ENCODE measurements at places on chromosomes 1 and 21.

DNA sequence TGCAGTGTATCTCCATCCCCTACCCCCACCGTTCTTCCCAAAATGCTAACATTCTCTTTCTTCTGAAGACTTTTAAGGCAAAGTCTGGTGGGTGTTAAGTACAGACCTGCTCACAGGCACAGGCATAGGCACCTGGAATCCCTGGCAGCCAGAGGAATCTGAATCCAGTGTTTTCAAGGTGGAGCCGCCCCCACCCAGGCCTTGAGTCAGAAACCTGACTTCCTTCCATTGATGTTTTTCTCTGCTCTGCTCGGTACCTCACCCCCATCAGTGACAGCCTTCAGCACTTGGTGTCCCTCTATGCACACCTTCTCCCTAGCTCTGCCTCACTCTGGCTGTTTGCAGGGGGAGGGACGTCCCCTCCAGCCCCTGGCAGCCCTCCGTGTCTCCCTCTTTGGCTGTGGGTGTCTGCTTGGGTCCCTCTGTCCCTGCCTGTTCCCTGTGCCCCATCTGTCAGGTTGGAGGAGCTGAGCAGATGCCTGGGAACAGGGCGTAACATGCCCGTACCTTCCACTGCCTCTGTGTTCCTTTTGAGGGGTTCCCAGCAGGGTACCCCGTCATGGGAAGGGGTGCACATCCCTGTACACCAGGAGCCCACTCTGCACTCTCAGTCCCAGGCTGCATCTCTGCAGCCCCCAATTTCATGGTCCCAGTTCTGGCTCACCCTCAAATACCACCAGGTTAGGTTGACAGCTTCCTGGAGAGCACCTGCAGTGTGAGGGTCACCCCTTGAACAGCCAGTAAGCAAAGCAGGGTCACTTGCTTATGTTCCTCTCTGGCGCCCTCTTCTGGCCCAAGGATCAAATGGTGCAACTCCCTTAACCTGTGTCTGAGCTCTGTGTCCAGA, 6.7 kb downstream of the NCDN start:
- DNase-seq, result peak; percentile 71

GRCh38 chr1:9293241-9293532, 493 bp downstream of the SPSB1 start:
- DNase-seq, result no peak

DNA sequence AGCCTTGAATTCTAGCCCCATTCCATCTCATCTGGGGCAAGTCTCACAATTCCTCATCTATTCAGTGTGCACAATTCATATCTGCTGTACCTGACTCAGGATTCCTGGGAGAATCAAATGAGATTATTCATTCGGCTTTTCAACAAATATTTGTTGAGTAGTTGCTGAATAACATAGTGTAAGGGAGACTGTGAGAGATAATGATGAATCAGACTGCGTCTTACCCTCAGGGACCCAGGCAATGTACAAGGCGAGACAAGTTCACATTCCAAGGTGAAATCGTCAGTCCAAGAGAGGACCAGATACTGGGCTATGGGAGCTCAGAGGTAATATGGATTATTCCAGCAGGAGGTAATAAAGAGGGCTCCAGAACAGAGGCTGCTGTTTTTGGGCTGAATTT, 67.8 kb upstream of the SMYD2 start:
- no peak for DNase-seq

DNA sequence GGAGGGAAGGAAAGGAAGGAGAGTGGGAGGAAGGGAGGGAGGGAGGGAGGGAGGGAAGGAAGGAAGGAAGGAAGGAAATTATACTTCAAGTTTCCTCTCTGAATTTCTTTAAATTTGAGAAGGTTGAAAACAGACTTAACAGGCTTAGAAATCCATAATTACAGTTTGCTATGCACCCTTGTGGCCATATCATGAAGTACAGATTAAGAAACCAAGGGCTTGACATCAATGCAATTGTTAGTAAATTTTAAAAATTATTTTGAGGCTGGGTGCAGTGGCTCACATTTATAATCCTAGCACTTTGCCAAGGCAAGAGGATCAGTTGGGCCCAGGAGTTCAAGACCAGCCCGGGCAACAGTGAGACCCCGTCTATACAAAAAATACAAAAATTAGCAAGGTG, 14.4 kb downstream of the ANP32E start:
- DNase-seq, result no peak

DNA sequence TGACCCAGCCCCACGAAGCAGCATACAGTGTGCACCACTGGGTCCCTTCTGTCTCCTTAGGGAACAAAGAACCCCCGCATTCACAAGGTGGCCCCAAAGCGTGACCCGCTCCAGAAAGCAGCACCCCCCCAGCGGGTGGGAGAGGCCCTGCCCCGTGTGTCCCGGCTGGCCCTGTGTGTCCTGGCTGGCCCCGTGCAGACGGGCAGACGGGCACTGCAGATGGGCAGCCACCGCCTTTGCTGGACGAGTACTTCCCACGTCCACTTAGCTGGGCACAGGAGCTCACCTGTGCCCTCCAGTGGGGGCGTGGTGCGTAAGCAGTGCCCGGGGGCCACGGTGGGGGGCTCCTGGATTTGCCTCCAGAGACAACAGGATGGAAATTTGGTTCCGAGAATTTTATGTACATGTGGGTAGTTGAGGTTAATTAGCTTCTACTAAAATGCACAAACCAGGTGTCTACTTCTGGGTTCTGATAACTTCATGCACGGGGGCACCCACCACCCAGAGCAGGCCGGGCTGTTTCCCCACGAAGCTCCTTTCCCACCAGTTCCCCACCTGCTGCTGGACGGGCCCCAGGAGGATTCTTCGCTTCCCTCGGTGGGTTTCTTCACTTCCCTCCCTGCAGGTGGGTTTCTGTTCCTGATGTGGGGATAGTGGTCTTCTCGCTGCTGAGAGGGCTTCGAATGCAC, 33.2 kb upstream of the SLC19A1 start:
- DNase-seq, result no peak

GRCh38 chr1:82318265-82318664, 517.5 kb downstream of the ADGRL2 start:
- no peak for DNase-seq

DNA sequence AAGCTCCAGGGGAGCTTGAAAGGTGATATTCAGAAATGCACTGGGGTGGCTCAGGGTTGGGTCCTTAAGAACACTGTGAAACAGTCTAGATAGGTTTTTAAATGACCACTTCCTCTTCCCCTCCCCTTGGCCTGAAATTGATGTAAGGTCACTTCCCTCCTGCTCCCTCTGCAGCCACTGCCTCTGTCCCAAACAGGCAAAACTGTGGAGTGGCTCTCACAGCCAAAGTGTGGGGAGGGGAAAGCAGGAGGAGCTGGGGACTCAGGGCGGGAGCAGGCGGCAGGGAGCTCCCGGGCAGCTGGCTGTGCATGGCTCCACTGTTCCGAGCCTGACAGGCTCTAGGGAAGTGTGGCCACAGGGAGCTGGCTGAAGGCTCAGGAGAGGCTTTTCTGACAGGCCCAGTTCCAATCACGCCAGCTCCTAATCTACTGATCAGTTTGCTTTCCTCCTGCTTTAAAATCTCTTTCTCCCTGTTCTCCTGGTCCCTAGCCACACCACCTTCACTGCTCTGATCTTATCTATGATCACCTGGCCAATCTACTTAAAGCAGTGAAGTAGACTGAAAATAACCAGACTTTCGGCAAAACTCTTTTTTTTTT, 5.1 kb upstream of the CSRP1 start:
- DNase-seq, result no peak

Data from progenitor cell of endocrine pancreas (in vitro differentiated cells).